ENCODE measurements at places on chromosomes 6 and 20.

GRCh38 chr20:25178563-25179438, 16.7 kb upstream of the ENTPD6 start:
- no peak for DNase-seq

DNA sequence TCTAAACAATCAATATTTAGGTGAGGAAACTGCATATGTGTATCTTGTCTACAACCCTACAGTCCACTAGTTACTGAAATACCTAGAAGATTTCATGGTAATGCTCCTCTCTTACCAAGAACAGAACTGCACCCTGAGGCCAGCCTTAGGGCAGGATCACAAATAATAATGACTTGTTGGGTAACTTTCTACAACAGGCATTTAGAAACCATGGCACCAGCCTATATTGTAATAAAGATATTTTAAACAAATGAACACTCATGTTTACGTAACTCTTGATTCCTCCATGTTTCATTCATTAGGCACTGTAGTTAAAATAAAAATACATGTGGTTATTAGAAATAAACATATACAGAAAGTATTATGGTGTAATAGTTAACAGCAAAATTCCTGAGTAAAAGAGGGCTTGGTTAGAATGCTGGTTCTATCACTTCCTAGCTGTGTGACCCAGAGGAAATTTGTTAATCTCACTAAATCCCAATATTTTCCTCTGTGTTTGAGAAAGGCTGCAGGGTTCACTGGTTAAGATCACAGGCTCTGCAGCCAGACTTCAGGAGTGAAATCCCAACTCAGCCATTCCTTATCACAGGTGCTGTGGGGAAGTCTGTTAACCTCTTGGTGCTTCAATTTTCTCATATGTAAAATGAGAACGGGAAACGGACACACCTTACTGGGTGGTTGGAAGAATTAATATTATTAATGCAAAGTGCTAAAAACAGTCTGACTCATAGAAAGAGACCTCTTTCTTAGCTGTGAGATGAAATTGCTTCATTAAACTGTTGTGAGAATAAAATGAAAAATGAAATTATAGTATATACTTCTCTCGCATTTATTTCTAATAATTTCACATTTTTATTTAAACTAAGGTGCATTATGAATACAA, 8.5 kb downstream of the HMGN3 start:
- DNase-seq = no peak

- DNase-seq = no peak
These were observed 216.3 kb downstream of the ADGRG6 start for GRCh38 chr6:142518126-142518525.

DNA sequence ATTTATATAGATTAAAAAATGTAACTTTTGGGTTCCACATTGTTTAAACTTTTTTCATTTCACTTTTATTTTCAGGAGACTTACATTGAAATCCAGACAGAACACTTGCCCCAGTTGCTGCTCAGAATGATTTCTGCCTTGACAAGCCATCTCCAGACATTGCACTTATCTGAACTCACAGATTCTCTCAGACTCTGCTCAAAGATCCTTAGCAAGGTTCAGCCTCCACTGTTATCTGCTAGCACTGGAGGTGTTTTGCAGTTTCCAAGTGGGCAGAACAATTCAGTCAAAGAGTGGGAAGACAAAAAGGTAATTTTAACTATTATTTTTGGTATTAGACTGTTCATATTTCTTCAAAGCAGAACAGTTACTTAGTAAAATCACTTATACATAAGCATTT, 58.0 kb downstream of the DOP1A start:
- DNase-seq = no peak

- DNase-seq = no peak
These were observed 117.6 kb upstream of the ZFP64 start for GRCh38 chr20:52309181-52309580.

DNA sequence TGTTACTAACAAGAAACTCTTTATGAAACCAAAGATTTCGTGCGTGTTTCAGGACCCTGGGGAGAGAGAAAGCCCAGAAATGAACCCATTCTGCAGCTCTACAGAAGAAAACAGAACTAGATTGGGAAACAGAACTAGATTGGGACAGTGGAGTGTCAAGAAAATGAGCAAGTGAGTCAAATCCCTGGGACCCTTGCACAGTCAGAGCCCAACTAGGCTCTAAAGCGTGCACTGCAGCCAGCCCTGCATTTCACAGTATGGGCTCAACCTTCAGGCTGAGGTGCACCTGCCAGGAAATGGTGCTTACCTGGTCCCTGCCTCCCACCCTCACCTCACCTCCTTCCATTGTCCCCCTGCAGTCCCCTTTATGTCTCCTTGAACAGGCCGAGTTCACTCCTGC, 39.7 kb downstream of the BFSP1 start:
- DNase-seq = no peak

GRCh38 chr20:3710703-3711483, 1.5 kb downstream of the SIGLEC1 start:
- peak; percentile 45 for DNase-seq

DNA sequence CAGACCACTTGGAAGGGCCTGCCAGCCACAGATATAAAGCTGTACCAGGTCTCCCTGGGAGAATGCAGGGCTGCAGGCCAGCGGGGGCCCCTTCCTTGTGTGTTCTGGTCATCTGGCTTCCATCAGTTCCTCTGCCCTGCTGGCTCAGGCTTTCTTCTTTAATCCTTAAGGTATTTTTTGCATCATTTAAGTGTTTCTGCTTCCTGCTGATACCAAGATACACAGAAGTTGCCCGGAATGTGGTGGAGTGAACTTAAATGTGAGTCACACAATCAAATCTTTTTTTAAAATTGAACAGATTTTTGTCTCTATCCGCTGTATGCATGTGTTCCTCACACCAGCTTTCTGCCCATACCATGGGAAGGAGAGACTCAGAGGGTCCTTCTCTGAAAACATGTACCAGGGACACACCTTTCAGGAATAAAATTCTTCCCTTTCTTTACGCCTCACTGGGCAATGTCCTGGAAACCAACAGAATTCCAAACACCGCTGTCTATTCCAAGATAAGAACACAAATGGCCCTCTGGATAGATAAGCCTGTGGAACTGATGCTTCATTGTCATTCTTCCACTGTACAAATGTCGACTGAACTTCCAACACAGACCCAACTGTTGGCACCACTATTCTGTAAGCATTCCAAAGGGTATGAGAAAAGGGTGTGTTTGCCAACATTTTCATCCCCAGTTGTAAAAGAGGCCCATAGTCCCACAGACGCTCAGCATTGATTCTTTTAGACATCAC, 206.2 kb upstream of the MYLIP start:
- DNase-seq = no peak

GRCh38 chr6:18350271-18350670, 36.9 kb upstream of the RNF144B start:
- no peak for DNase-seq

DNA sequence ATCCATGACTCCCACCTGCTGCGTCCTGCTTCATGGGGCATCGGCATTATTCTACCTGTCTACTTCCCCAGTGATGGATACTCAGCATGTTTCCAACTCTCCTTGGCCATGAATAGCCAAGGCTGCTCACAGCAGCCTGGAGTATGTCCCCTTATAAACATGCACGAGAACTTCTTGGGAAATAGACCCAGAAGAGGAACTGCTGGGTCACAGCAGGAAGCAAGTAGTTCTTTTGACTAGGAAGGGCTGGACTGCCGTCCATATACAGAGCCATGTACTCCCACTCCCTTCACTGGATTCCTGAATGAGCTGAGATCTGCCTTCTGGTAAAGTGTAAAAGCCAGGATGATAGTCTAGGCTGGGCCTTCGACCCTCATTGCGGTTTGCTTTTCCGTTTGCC, 106.3 kb upstream of the KCNK16 start:
- no peak for DNase-seq

DNA sequence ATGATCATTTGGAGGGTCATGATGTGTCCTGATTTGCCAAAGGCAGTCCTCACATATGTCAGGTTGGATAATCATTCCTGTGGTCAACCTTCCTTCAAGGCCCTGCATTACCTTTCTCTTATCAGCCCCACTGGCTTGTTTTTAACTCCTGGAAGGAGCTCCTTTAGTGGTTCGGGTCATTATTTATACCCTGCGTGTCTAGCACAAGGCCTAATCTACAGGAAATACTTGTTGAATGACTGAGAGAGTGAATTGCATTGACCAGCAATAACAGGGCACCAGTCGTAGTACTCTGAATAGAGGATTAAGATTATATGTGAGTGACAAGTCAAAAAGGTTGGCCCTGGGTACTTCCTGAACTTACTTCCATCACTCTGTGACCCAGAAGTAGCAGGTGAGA, 4.5 kb downstream of the HIVEP2 start:
- DNase-seq = no peak

- no peak for DNase-seq
These were observed 84.2 kb downstream of the TCP11 start for GRCh38 chr6:35056952-35057351.
